ENCODE measurements at places on chromosomes 5 and 9.

- DNase-seq = no peak
Measured at GRCh38 chr5:172634106-172634899, 6.8 kb upstream of the NEURL1B start.

- no peak for DNase-seq
Measured at GRCh38 chr5:120137582-120137981, 326.5 kb upstream of the PRR16 start.

- no peak for DNase-seq
Measured at GRCh38 chr9:38015266-38015665, 53.8 kb downstream of the SHB start.

- no peak for DNase-seq
Measured at GRCh38 chr5:161966564-161966963, 101.0 kb upstream of the GABRG2 start.

DNA sequence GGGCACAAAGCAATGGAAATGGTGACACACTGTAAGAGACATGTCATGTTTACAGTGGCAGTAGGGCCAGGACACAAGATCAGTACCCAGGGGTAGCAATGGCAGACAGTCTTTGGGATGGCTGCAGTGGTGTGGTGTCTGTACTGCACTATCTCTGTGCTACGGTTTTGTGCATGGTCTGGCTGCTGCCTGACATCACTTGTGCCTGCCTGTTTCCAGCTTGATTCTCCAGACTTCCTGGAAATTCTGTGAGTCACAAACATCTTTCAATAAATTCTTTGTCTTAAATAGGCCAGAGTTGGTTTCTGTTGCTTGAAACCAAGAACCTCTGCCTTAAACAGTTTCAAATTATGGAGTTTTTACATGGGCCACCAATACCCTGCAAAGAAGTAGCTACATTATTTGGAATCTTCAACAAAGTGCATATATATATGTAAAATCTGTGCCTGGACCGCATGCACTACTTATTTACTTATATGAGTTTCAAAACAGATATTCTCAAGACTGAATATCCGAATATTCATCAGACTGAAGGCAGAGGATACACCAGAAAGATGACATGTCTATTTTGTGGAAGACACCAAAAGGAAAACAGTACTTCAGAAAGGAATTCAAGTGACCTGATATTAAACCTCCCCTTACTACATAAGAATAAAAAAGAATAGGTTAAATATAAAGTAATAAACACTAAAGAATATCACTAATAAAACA lies 188.1 kb downstream of the RFX3 start:
- no peak for DNase-seq

DNA sequence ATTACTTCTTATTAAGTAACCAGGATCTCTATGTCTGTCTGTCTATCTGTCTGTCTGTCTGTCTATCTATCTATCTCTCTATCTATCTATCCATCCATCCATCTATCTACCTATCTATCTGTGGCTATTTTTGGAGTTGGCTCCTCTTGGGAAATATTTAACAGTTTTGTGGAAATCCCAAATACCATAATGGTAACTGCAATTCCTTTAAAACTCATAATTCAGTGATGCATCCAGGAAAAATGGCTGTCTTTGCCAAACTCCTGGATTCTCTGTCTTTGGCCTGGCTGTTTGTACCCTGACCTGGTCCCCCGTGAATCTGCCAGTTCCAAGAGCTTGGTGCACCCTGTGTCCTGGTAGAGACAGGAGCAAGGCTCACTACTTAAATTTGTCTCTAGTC lies 197.0 kb downstream of the PCSK1 start:
- no peak for DNase-seq

DNA sequence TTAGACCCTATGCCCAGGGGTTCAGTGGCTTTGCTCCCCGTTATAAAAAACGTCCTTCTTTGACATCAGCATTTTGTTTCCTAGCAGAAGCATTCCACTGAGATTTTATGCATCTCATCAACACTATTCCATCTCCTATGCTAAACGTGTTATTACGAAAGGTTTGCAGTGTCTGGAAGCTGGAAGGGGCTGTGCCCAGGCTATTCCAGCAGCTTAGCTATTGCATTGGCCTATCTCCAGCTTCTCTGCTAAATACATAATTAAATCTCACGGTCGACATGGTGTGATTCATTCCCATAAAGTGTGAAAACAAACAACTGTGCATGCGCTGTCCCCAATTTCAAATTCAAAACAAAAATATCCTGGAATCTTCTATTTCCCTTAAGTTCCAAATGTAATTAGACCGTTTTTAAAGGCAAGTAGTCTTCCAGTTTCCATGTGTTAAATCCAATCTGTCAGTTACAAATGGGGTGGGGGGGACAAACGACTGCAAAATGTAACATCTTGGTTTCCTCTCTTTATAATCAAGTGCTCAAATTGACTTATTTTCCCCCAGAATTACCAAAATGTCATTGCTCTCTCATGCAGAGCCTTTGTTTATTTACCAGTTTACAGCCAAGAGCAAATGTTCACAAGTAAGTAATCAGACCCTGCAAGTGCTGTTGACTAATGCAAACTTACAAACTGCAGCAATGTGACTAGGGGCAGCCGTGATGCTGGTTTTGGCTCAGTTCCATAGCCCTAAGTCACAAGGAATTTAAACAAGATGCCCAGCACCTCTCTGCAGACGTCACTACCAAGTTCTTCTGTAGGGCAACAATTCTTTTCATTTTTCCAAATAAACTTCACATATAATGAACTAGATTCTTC lies 212.3 kb upstream of the RORB start:
- DNase-seq = no peak

DNA sequence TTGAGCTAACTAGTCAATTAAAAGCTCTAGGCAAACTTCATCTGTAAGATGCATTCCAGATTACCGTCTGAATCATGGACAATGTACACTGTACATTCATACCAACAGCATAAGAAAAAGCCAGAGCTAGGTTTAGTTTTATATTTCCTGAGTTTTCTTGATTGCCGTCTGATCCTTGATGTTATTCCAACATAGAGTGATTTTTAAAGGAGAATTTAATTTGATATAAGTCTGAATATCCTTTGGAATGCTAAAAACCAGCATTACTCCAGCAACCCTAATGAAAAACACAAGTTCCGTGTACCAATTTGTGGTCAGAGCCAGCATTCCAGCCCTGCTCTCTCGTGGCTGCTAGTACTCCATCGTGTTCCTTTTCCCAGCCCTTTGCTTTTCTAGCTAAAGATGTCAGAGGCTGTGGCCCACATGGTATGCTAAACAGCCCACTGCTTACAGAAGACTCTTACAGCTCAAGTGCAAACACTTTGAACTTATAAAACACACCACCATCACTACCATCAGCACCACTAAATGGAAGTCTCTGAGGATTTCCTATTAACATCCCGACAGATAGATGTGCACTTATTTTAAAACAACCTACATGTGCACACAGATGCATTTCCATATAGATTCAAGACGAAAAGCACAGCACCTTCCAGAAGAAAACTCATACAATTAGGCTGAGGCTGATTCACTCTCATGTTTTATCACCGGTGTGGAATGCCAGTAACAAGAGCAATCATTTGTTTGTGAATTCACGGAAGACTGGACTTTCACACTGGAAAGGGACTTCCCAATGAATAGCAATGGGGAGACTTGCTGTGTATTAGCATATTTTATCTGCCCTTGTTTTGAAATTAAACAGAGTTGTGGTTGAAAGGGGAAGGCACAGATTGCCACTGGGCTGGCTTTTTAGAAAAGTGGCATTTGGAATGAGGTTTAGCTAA lies 246.9 kb upstream of the GAS1 start:
- DNase-seq = no peak
